ENCODE measurements at places on chromosomes 6 and 20.

GRCh38 chr6:36937896-36938295, 16.6 kb upstream of the PI16 start:
- DNase-seq, result no peak

DNA sequence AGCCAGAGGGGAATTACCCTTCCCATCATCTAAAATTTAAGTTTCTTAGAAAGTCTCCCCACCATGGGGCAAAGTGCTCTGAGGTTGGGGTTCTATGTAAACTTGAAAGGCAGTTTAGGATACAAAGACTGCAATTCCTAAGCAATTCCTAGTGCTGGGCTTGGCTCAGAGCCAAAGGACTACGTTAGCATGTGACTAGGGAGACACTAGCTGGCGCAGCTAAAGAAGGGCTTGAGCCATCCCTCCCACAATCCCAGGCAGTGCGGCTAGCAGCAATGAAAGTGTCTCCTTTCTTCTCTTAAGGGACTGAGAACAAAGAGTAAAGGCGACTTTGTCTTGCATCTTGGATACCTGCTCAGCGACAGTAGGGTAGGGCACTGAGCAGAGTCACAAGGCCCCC, 306.6 kb upstream of the FKBP1C start:
- no peak for DNase-seq

- no peak for DNase-seq
Measured at GRCh38 chr6:32046450-32047083, 8.4 kb downstream of the CYP21A2 start.

GRCh38 chr20:22949331-22950109, 85.6 kb upstream of the SSTR4 start:
- no peak for DNase-seq

DNA sequence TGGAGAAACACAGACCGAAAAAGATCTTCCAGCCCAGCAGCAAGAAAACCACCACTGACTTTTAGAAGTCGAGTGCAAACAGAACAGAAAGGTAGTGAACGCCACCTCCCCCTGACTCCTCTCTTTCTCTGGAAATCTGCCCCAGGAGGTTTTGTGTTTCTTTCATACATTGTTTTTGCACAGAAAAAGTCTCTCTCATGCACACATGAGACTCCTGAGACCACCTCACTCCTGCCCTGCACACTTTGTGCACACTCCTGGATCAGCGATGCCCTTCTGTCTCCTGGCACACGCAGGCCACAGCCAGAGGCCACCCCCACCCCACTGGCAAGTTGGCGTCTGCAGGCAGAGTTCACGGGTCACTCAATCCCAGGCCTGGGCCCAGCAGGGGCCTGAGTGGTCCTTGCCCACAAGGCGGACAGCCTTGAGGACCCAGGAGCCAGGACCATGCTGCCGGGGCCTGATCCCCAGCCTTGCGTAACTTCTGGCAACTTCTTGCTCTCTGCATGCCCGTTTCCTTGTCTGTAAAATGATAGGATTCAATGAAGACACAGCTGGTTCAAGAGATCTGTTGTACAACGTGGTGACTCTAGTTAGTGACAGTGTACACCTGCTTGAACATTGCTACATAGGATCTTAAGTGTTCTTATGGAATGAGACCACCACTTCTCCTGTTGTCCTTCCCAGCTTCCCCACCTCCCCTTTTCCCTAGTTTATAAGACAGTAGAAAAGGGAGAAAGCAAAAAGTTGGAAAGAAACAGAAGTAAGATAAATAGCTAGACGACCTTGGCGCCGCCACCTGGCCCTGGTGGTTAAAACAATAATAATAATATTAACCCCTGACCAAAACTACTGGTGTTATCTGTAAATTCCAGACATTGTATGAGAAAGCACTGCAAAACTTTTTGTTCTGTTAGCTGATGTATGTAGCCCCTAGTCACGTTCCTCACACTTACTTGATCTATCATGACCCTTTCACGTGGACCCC, 30.2 kb upstream of the CST7 start:
- DNase-seq, result no peak

DNA sequence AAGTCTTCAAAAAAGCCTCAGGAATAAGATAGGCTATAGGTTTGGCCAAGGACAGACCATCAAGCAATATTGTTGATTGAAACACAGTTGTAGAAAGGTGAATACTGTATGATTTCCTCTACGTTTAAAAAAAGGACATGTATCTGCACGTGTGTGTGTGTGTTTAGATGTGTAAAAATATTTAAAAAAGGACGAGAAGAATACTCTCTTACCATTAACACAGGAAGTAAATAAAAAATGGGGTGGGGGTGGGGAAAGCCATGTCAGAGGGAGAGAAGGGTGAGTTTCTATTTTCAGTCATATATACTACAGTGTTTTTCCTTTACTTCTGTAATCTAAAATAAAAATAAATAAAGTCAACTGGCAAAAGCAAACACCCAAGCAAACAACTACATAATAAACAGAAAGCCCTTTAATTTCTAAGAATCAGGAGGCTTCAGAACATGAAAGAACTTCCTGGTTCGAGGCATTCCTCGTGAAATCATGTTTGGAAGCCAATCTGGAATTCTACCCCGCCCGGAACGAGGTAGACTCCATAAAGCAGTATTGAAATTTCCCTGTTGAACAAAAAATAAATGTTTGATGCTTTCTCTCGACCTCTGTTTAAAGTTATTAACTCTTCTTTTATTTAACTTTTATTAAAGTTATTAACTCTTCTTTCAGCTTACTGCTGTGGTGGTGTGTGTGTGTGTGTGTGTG, 158.1 kb upstream of the ZNF217 start:
- no peak for DNase-seq

DNA sequence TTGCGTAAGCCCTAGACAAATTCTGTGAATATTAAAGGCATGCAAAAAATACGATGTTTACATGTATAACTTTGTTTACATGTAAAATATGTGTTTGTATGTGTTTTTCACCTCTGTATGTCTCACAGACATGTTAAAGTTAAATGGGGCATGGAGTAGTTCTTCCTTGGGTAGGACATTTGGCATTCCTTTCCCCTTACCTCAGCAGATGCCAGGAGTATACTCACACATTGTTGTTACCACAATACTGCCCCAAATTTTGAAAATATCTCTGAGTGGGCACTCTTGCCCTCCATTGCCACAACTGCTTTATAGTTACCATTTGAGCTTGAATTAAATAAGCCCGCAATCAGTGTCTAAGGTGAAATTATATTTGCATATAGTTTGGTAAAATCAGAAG, 147.5 kb downstream of the MYO6 start:
- no peak for DNase-seq

Measured in HS-27A (cell line).